ENCODE measurements at places on chromosomes 4 and X.

GRCh38 chr4:45346816-45347435, 620.6 kb upstream of the GNPDA2 start:
- H3K27ac ChIP-seq = no peak overlapping the region
- H3K36me3 ChIP-seq = no peaks in the 10 kb centered on the region
- H3K4me1 ChIP-seq = no peaks in the 10 kb centered on the region
- H3K4me3 ChIP-seq = no peak overlapping the region
- DNase-seq = no peak

- DNase-seq = no peak
- H3K4me1 ChIP-seq = peaks cover 12% of the 10 kb centered on the region
- peak overlapping the region; percentile 67 for H3K27ac ChIP-seq
- H3K4me3 ChIP-seq = no peak overlapping the region
- no peaks in the 10 kb centered on the region for H3K36me3 ChIP-seq
Observed at GRCh38 chr4:107855723-107856122, 31.0 kb downstream of the SGMS2 start.

GRCh38 chrX:22922961-22923360, 76.8 kb upstream of the DDX53 start:
- no peak overlapping the region for H3K27ac ChIP-seq
- no peaks in the 10 kb centered on the region for H3K36me3 ChIP-seq
- DNase-seq = no peak

GRCh38 chrX:118693843-118694242, 33.6 kb upstream of the IL13RA1 start:
- no peak overlapping the region for H3K4me3 ChIP-seq
- no peak overlapping the region for H3K27ac ChIP-seq
- no peaks in the 10 kb centered on the region for H3K4me1 ChIP-seq

GRCh38 chr4:27484216-27484615, 623.6 kb downstream of the STIM2 start:
- H3K27ac ChIP-seq = no peak overlapping the region
- H3K4me1 ChIP-seq = no peaks in the 10 kb centered on the region
- no peaks in the 10 kb centered on the region for H3K36me3 ChIP-seq
- no peak for DNase-seq

GRCh38 chr4:15868826-15869413, 69.6 kb downstream of the FGFBP1 start:
- H3K27ac ChIP-seq = no peak overlapping the region
- no peaks in the 10 kb centered on the region for H3K4me1 ChIP-seq
- no peak for DNase-seq
- no peaks in the 10 kb centered on the region for H3K36me3 ChIP-seq

GRCh38 chr4:788636-789297, 37.2 kb downstream of the CPLX1 start:
- H3K4me3 ChIP-seq = no peak overlapping the region
- H3K27ac ChIP-seq = no peak overlapping the region
- no peak for DNase-seq
- H3K36me3 ChIP-seq = no peaks in the 10 kb centered on the region

DNA sequence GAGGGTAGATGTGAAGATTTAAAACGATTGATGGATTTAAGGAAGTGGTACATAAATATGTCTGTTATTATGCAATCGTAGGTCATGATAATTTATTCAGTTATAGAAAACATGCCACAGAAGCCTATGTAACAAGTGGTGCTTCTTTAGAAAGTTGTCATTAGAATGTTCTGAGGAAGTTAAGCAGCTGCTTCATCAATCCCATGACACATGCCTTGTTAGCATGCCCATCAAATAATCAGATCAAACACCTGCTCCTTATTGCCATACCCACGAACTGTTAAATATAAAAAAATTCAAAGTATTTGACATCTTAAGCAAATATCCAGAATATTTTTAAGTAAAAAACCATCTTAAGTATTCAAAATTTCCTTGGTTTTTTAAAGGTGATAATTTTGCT, 76.4 kb upstream of the MYOZ2 start:
- H3K27ac ChIP-seq = no peak overlapping the region
- no peaks in the 10 kb centered on the region for H3K36me3 ChIP-seq
- H3K27me3 ChIP-seq = no peaks in the 10 kb centered on the region
- no peak overlapping the region for H3K4me3 ChIP-seq
- no peak for DNase-seq

- H3K27ac ChIP-seq = no peak overlapping the region
- H3K27me3 ChIP-seq = no peaks in the 10 kb centered on the region
- no peak for DNase-seq
- H3K4me3 ChIP-seq = no peak overlapping the region
Observed at GRCh38 chrX:14776901-14777300, 96.0 kb downstream of the FANCB start.

DNA sequence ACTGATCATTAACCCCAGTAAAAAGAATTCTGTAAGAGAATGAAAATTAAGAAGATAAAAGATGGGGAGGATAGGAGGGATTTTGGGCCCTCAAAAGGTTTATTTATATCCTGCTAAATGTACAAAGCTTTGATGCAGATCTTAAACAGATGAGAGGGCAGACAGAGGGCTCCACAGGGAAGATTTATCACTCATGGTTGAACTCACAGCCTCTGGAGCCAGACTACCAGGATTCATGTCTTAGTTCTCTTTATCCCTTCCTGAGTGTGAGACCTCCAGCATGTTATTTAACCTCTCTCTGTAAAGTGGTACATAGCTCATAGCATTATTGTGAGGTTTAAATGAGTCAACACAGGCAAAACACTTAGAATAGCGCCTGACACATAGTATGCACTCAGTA, 74.4 kb downstream of the SOWAHB start:
- no peak overlapping the region for H3K4me3 ChIP-seq

DNA sequence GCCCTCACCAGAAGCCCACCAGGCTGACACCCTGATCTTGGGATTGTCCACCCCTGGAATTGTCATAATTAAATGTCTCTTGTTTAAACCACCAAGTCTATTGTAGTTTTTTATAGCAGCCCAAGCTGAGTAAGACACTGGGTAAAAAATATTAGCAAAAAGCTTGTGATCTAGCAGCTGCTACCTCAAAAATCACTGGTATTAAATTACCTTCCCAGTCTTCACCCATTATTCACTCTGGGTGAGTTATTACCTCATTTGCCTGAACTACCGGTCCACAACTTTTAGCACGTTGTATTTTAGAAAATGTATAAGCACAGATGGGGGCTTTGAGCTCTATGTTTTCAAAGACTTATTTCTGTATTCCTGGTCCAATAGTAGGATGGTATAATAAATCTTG, 12.0 kb upstream of the TRIM61 start:
- no peak overlapping the region for H3K4me3 ChIP-seq
- no peak overlapping the region for H3K27ac ChIP-seq

DNA sequence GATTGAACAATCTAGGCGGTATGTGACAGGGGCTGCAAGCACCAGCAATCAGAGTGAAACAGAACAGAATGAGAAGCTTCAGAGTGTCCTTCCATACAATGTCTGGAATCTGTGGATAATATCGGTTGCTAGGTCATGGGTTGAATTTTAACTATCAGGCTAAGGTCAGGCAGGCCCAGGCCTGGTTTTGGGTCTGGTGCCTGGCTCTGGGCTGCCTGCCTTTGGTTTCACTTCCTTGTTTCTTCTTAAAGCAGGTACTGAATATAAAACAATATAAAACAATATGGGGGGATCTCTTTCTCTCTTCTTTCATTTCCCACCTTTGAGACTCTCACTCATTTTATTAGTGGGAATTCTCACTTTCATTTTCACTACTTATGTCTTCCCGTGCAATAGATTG, 962.0 kb downstream of the CCSER1 start:
- no peak overlapping the region for H3K27ac ChIP-seq
- H3K27me3 ChIP-seq = no peaks in the 10 kb centered on the region
- no peak overlapping the region for H3K4me3 ChIP-seq
- H3K36me3 ChIP-seq = no peaks in the 10 kb centered on the region
- no peaks in the 10 kb centered on the region for H3K4me1 ChIP-seq
- no peak for DNase-seq

DNA sequence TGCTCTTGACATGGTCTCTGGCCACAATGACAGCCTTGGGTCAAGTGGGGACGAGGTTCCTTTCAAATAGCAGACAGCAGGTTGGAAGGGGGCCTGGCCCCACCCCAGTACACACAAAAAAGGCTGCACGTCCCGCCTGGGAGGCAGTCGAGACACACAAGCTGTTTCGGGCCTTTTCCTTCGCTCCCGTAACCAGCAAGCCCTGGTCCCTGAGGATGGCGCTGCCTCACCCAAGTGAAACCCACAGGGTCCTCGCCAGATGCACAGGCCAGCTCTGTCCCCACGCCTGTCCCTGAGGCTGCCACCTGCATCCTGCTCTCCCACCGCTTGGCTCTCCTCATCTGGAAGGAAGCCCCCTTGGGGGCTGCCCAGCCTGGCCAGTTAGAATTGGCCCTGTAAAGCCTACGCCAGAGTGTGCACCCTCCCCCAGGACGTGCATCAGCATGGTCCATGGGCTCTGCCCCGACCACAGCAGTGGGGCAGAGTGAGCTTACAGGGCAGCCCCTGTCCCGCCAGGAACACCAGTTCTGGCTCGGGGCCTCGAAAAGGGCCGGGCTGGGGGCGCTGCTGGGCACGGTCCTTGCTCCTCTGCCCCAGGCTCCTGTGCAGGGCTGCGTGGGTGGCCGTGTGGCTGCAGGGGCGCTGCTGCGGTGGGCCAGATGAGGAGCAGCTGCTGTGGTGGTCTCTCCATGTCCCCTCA, 2.0 kb downstream of the CPLX1 start:
- peaks cover 63% of the 10 kb centered on the region for H3K27me3 ChIP-seq
- DNase-seq = no peak
- H3K27ac ChIP-seq = no peak overlapping the region
- H3K4me1 ChIP-seq = no peaks in the 10 kb centered on the region
- no peaks in the 10 kb centered on the region for H3K36me3 ChIP-seq

DNA sequence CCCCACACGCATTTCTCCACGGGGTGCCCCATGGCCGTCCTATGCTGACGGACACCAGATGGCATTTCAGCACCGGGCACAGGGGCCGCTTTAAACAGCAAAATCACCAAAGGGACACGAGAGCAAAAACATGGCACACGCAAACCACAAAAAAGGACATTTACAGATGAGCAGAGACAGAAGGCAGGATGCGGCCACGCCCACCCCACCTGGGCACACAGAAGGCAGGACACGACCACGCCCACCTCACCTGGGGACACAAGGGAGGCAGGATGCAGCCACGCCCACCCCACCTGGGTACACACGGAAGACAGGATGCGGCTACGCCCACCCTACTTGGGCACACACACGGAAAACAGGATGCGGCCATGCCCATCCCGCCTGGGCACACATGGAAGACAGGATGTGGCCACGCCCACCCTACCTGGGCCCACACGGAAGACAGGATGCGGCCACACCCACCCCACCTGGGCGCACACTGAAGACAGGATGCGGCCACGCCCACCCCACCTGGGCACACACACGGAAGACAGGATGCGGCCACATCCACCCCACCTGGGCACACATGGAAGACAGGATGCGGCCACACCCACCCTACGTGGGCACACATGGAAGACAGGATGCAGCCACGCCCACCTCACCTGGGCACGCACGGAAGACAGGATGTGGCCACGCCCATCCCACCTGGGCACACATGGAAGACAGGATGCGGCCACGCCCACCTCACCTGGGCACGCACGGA, 69.1 kb downstream of the FAM53A start:
- H3K4me1 ChIP-seq = no peaks in the 10 kb centered on the region
- no peak overlapping the region for H3K27ac ChIP-seq
- no peak for DNase-seq
- H3K27me3 ChIP-seq = no peaks in the 10 kb centered on the region
- H3K4me3 ChIP-seq = no peak overlapping the region
- no peaks in the 10 kb centered on the region for H3K36me3 ChIP-seq

DNA sequence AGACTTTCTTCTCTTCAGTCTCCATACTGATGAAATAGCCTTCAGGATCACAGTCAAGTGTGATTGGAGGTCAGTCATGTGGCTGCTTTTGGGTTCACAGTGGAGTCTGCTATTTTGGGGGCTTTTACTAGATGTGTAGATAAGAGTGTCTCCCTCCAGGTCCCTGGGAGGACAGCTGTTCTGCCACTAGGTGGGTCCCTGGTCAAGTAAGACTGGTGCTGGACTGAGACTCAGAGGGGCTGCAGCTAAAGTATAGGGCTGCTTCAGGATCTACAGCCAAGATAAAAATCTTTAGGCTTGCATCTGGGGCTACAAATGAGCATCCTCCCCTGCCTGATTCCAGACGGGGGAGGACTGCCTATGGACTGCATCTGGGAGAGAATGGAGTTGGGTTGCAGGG, 200.7 kb upstream of the ANKRD50 start:
- no peak overlapping the region for H3K27ac ChIP-seq
- H3K27me3 ChIP-seq = no peaks in the 10 kb centered on the region
- H3K36me3 ChIP-seq = no peaks in the 10 kb centered on the region

DNA sequence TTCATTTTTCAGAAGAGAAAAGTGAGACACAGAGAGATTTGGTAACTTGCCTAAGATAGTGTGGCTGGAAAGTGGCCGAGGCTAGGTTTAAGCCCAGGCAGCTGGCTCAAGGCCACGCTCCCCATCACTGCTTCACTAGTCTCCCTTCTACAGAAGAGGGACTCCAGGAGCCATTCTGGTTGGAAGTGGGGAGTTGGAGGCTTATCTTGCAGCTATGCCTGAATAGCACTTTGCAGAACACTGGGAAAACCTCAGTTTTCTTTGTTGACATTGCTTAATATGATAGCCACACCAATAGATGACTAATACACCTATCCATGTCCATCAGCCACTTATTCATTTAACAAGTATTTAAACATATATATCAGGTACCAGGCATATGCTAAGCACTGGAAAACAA, 18.5 kb downstream of the LRRC66 start:
- H3K27me3 ChIP-seq = no peaks in the 10 kb centered on the region
- H3K27ac ChIP-seq = no peak overlapping the region
- peaks cover 11% of the 10 kb centered on the region for H3K4me1 ChIP-seq
- H3K36me3 ChIP-seq = no peaks in the 10 kb centered on the region
- no peak overlapping the region for H3K4me3 ChIP-seq
- DNase-seq = no peak

- no peaks in the 10 kb centered on the region for H3K36me3 ChIP-seq
- H3K4me3 ChIP-seq = no peak overlapping the region
- no peak for DNase-seq
- no peak overlapping the region for H3K27ac ChIP-seq
Observed at GRCh38 chrX:149506349-149506748, 1.2 kb upstream of the IDS start.

DNA sequence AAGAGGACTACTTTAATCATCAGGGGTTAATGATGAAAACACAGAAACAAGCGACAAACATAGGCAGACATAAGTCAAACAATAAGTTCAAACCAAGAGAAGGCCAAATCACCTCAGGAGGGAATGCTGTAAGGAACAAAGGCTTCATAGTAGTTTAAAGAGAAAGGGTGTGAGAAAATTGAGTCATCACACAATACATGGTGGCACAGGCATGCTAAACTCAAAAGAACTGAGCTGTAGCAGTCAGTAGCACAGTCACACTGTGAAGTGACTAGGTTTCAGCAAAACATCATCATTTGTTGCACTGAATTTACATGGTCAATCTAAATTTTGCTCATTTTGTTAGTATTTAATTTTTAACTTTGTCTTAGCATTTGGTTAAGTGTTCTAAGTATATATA, 24.2 kb downstream of the SMC1A start:
- no peak for DNase-seq
- no peak overlapping the region for H3K4me3 ChIP-seq
- H3K27ac ChIP-seq = no peak overlapping the region
- no peaks in the 10 kb centered on the region for H3K27me3 ChIP-seq

- H3K36me3 ChIP-seq = no peaks in the 10 kb centered on the region
- no peaks in the 10 kb centered on the region for H3K27me3 ChIP-seq
- DNase-seq = peak; percentile 22
- H3K4me1 ChIP-seq = no peaks in the 10 kb centered on the region
- H3K27ac ChIP-seq = no peak overlapping the region
- H3K4me3 ChIP-seq = no peak overlapping the region
Observed at GRCh38 chr4:97013711-97014110, 1129.6 kb downstream of the STPG2 start.

Measured in hepatocyte (in vitro differentiated cells).